ENCODE measurements at places on chromosomes 1 and 21. TPM values are rescaled to one million over a fixed set of nuclear protein-coding genes. Genes with fewer than 3 reads are reported as not detected.

The HMGB4 gene
- total RNA-seq: not detected

The HAX1 gene
- total RNA-seq: 173 TPM

The ELAPOR1 gene
- 12.5 TPM for total RNA-seq

The RASSF5 gene
- 199 TPM for total RNA-seq

The GBP2 gene
- total RNA-seq: 197 TPM
